Stimulated activated CD8-positive, alpha-beta memory T cell treated with anti-CD3 and anti-CD28 coated beads, Interleukin-2, amount 100 ng/mL, for 48 hours (primary cell): ENCODE measurements at places on chromosomes 2 and 18.

- DNase-seq: no peak
These were observed 187.0 kb downstream of the CYRIA start for GRCh38 chr2:16478434-16479210.

GRCh38 chr18:54783139-54783538 lies 45.1 kb upstream of the RAB27B start:
- DNase-seq: no peak

- no peak for DNase-seq
These were observed 58.7 kb downstream of the ITGB6 start for GRCh38 chr2:160141419-160141818.

DNA sequence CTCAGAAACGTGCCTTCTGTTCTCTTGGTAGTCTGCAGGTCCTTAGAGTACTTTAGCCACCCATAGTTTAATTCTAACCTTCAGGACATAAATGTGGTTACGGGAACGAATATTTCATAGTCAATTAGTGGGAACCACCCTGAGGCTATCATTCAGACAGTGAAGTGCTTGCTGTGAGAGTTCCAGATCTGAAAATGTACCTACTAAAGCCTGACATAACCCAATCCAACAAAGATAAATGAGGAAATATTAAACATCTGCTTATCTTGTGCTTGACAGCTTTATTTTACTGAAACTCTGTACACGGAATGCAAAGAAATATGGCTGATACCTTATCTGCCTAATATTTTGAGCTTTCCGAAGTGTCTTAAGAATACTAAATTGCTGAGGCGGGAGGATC lies 43.0 kb downstream of the RAB27B start:
- no peak for DNase-seq

DNA sequence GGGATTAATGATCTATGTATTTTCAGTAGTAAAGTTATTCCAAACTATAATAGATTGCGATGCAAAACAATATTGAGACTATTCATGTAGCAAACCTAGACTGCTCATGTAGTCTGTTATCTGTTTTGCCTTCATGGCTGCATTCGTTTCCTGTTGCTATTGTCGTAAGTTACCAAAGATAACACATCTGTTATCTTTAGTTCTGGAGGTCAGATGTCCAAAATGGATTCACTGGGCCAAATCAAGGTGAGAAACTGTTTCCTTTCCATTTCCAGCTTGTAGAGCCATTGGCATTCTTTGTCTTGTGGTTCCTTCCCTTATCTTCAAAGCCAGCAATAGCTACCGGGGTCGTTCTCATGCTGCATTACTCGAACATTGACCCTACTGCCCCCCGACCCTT lies 20.9 kb downstream of the ITGAV start:
- DNase-seq: no peak

- DNase-seq: no peak
These were observed 38.6 kb downstream of the MGAT4A start for GRCh38 chr2:98692090-98693054.

DNA sequence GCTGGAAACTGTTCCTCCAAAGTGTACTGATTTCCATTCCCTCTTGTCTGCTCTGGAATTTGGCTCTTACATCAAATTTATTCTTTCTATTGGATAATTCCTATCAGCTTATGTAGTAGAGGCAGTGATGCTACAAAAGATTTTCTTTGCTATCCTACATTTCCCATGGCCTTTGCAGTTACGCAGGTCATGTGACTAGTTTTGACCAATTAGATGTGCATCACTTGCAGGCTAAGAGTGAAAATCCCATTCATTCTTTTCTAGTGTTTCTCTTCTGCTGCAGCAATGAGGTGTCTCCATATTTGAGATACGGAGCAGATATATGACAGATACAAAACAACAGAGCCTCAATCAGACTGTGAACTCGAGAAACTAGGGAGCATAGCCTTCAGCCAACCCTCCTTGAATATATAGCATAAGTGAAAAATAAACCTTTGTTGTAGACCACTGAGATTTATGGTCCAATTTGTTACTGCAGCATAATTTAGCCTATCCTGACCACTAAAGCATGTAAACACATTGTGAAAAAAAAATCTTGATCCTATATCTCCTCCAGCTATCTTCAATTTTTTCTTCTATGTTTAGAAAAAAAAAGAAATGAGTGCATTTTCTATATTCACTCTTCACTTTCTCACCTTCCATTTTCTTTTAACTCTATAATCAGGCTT lies 102.0 kb downstream of the HNMT start:
- no peak for DNase-seq

DNA sequence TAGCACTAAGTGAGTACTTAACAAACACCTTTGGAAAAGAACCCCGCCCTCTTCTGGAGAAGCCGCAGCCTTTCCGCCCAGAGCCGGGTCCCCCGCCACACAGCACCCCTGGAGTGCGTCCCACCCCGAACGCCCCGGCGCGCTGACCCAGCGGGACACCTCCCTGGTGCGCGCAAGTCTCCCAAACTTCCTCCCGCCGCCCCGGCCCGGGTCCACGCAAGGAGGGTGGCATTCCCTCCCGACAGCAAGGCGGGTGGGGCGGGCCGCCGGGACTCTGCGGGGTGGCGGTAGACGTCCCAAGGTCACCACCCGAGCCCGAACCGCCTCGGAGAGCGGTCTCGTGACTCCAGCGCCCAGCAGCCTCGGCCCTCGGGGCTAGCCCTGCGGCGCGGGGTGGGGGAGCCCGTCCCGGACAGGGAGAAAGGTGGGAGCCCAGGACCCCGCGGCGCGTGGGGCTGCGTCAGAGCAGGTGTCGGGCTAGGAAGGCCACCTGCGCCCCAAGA lies 598 bp downstream of the CCDC93 start:
- no peak for DNase-seq

DNA sequence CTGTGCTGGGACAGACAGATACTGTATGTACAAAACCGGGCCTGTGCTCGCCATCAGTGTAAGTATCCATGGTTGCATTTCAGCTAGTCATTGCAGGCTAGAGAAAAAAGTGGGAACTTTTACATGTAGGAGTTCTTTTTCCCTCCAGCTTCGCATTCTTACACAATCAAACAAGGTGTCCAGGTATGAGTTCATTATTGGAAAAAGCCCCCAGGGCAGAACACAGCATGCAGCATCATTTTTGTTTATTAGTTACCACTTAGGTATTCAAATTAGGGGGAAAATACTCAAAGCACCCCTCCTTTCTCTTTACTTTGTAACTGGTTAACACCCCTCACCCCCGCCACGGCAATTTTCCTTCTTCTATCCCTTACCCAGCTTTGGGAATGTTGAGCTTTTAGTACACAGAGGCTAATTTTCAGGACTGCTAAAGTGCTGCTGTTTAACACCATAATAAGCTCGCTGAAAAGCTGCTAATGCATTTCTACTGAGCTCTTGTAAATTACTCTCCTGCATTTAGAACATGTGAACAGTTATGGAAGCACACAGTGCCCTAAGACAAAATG lies 13.6 kb downstream of the UPP2 start:
- DNase-seq: no peak

- DNase-seq: no peak
These were observed 80.0 kb downstream of the SH3BP4 start for GRCh38 chr2:235031686-235032373.

GRCh38 chr2:239272626-239273025 lies 128.2 kb downstream of the HDAC4 start:
- no peak for DNase-seq

DNA sequence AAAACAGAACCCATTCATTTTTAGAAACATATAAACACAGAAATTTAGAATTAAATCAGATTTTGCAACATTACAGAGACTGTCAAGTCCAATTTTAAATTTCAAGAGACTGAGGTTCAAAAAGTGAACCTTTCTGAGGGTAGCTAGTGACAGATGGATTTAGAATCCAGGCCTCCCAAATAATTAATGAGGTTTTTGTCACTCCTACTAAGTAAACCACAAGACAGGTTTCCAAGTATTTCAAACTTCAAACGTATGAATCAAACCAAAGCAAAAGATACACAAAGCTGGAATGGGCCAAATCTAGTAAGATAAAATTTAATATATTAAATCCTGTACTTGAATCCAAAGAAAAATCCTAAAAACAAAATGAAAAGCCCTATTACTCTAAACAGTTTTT lies 25.3 kb downstream of the PPP4R3B start:
- DNase-seq: no peak

- no peak for DNase-seq
These were observed 2.4 kb downstream of the LRRFIP1 start for GRCh38 chr2:237629739-237630138.

DNA sequence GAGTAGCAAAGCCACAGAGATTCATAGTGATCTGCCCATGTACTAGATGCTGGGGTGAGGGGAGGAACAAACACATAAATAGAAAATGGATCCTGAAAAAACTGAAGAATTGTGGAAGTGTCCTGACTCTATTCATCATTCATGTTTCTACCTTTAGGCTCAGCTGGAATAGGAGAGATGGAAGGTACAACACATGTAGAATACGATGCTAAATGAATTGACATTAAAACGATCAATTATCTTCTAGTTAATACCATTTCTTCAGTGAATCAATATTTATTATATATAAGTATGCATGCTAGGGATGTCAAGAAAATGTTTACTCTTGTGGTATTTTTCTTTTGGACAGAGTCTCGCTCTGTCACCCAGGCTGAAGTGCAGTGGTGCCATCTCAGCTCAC lies 159.1 kb downstream of the IRS1 start:
- DNase-seq: no peak

DNA sequence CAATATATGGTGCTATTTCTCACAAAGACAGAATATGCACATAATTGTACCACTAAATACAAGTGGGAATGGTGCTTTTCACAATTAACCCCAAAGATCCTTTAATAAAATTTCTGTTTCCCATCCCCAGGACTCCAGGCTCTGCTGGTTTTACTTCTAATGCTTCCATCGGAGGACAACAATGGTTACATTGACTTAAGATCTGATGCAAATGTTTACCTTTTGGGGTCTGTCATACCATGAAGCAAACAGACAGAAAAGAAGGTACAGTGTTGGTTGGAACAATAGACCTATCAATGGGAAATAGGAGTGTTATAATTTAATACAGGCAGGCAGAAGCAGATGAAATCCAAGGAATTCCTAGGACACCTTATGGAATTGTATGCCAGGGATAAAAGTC lies 105.7 kb downstream of the UPP2 start:
- DNase-seq: no peak
